Iris pigment epithelial cell (primary cell): ENCODE measurements at places on chromosomes 2 and 18.
A peak's percentile ranks its signal among the peaks of the same experiment; 100 is the strongest.

DNA sequence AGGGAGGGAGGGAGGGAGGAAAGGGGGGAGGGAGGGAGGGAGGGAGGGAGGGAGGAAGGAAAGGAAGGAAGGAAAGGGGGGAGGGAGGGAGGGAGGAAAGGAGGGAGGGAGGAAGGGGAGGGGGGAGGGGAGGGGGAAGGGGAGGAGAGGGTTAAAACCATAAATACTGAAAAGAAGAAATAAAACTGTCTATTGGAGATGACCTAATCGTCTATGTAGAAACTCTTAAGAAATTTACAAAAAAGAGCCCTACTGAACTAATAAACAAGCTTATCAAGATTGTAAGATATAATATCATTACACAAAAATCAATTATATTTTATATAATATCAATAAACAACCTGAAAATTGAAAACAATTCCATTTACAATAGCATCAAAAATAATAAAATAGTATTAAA, 32.3 kb upstream of the CTDP1 start:
- DNase-seq = no peak

DNA sequence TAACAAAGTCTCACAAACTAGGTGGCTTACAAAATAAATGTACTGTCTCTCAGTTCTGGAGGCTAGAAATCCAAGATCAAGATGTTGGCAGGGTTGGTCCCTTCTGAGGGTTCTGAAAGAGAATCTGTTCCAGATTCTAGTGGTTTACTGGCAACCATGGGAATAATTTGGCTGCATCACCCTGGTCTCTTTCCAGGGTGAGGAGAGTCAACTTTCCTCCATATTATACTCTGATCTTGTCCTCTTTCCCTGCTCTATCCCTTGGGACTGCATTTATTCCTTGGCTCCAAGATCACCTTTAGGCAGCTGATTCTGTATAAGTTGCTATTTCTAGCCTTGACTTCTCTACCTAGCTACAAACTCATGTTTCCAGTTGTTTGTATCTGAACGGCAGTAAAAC, 35.2 kb downstream of the SLC40A1 start:
- DNase-seq = no peak

DNA sequence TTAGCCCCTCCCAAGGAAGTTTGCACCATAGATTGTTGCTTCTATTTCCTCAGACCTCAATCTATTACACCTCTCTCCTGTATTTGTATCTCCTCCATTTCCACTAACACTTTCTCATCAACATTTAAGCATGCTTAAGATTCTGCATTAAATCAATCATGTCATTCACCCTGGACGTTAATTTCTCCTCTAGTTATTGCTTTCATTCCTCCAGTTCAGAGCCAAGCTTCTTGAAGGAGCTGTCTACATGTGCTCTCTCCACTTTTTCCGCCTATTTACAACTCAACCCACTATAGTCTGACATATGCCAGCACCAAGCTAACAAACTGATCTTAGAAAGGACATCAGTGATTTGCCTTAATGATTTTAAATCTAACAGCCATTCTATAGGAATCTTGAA, 99.5 kb downstream of the OLA1 start:
- no peak for DNase-seq

GRCh38 chr18:43692099-43692690, 414.9 kb upstream of the SYT4 start:
- peak; percentile 78 for DNase-seq

GRCh38 chr2:119248311-119248710, 24.7 kb downstream of the STEAP3 start:
- peak; percentile 88 for DNase-seq

DNA sequence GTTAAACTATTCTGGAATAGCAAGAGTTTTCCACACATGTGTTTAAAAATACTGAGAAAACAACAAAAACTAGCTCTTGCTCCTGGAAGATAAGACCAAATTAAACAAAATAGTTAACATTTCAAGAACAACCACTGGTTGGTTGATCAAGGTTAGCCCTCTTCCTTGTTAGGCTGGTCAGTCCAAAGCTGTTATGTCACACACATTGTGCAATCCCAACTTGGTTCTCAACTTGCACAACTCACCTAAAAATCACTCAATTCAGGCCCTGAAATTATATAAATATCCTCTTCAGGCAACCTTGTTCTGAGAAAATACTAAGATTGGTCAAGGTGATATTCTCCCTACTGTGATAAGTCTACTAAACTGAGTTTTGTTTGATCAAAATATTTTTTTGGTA, 169.7 kb upstream of the LRP1B start:
- DNase-seq = peak; percentile 76

- no peak for DNase-seq
Observed at GRCh38 chr2:69250981-69251380, 136.0 kb downstream of the GFPT1 start.

GRCh38 chr2:32366595-32366994, 9.8 kb downstream of the BIRC6 start:
- no peak for DNase-seq

GRCh38 chr18:11750581-11751310, 61.7 kb downstream of the GNAL start:
- DNase-seq = no peak

DNA sequence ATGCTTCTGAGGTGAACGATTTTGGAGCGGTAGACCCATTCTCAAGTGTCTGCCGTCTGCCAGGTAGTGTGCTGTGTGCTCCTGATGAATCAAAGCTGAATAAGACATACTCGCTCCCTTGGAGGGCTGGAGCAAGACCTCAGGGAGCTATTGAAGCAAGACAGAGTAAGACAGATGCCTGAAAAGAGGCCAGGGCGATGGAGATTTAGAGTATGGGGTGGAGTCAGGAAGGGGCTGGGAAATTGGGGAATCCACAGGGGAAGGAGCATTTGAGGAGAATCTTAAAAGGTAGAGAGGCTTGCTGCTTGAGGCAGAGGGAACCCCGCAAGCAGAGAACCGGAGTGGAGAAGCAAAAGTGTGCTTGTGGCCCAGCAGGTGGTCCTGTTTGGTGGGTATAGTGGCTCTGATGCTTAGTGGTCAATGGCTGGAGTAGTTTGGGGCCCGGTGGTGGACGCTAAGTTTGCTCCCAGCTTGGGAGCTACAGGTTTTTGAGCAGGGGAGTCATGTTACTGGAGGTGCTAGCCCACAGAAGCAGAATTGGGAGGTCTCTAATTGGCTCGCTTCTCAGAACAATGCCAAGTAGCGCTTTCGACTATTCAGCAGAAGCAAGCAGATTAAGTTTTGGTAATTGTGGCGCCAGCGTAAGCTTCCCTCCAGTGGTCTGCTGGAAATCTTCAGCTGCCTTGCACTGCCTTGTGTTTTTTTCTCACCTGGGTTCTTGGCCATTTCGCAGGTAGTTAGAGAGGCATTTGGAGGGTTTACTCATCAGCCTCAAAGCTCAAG, 2.0 kb downstream of the CNNM4 start:
- DNase-seq = no peak

- DNase-seq = no peak
Observed at GRCh38 chr2:74481961-74482800, 617 bp downstream of the CCDC142 start.

- no peak for DNase-seq
Observed at GRCh38 chr2:53200072-53200471, 567.5 kb upstream of the CHAC2 start.

- peak; percentile 54 for DNase-seq
Observed at GRCh38 chr18:3758531-3758930, 308.6 kb downstream of the TGIF1 start.

GRCh38 chr2:60064687-60065389, 488.6 kb downstream of the BCL11A start:
- no peak for DNase-seq

DNA sequence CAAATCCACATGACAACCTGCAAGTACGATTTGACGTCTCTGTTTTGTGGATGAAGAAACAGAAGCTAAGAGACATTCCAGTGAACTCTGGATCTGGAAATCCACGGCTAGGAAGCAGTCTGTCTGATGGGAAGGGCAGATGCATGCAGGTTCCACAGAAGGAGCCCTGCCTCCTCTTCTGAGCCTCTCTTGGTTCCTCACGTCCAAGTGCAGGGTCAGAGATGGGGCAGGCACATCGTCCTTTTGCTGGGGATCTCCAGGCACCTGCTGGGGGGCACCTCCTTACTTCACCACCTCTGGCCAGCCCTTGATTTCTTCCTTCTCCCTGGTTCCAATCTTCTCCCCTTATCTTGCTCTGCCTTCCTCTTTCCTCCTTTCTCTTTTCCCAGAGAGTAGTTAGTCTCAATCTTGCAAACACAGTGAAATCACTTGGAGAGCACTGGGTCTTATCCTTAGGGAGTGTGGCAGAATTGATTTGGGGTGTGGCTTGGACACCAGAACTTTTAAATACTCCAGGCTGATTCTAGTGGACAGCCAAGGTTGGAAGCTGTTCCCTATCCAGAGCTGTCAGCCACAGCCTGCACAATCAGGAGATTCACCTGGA, 137.8 kb downstream of the BCL2 start:
- DNase-seq = no peak

- no peak for DNase-seq
Observed at GRCh38 chr2:169184074-169184473, 114.7 kb downstream of the DHRS9 start.

DNA sequence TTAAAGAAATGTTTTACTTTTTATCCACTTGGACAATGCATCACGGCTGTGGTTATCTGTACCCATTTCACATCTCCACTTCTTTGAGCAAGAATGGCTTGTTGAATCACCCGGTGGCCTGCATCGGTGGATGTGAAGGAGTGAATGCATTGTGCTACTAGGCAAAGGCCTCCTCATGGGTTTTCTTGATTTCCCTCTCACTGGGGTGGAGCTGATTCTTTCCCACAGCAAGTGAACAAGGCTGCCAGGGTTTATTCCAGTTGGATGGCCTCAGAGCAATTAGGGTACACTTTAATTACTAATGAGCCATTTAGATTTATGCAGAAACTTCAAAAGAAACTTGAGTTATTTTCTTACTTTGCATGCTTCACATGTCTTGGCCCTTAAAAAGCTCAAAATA, 387.1 kb downstream of the RND3 start:
- DNase-seq = no peak

GRCh38 chr2:188492751-188493150, 201.1 kb downstream of the GULP1 start:
- no peak for DNase-seq

DNA sequence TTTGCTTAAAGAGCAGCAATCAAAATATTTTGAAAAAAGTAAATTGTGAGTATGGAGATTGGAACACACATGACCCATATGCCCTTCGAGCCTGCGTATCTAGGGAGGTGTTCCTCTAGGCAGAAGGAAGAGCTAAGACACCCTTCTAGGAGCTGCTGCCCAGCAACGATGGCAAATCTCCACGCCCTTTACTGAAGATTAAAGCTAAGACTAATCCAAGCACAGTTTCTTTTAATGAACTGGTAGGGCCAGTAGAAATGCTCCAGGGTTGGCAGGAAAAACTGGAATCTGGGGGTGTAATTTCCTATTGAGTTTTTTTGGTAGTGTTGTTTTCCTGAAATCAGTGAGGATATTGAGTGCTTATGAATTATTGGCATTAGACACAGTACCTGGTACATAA, 712 bp upstream of the SERPINB13 start:
- no peak for DNase-seq

GRCh38 chr2:126936219-126936723, 37.6 kb downstream of the TEX51 start:
- no peak for DNase-seq

GRCh38 chr18:21930177-21930576, 189.6 kb downstream of the MIB1 start:
- DNase-seq = no peak

- DNase-seq = no peak
Observed at GRCh38 chr2:212195626-212196025, 343.0 kb downstream of the ERBB4 start.

DNA sequence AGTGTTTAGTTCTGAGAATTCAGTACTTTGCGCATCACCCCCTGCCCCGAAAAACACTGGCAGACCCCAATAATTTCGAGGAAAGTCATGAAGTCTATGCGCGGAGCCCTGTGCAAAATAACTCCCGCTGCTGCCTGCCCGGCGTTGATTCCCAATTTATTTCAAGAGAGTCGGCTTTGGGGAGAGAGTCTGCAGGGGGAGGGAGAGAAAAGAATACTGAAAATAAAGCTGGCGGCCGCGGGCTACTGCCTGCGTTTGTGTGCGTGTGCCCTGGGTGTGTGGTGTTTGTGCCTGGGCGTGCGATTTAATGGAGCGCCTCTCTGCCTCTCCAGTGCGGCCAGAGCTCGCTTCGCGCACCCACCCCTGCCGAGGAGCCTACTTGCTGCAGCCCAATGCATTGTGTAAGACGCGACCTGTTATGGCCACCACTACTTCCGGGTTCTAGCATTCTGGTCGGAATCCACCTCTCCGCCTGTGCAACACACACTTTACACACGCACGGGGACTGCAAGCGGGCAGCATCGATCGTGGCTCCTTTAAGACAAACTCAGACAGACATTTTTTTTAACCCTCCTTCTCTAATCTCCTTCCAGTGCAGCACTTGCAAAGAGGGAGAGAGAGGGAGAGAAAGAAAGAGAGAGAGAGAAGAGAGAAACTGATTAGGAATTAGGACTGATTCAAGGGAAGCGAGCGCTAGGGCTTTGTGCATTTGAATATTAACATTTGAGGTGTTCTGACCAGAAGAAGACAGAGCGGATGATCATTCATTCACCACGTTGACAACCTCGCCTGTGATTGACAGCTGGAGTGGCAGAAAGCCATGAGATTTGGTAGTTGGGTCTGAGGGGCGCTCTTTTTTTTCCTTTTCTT, at the start of gene MEIS1:
Gene MEIS1, plus strand, starts transcription at position 447 of the 870 bp plus-strand sequence. CDS start 732 bp downstream, outside the sequence.
- DNase-seq = peak; percentile 97

GRCh38 chr18:23276451-23276850, 141.2 kb downstream of the CABLES1 start:
- DNase-seq = no peak

- DNase-seq = no peak
Observed at GRCh38 chr2:197306024-197306695, 4.4 kb downstream of the ANKRD44 start.

- no peak for DNase-seq
Observed at GRCh38 chr2:219087361-219087760, 26.6 kb upstream of the IHH start.

- DNase-seq = peak; percentile 56
Observed at GRCh38 chr2:195532628-195533271, 124.3 kb upstream of the SLC39A10 start.

GRCh38 chr2:167939514-167940345, 307.7 kb downstream of the STK39 start:
- no peak for DNase-seq

DNA sequence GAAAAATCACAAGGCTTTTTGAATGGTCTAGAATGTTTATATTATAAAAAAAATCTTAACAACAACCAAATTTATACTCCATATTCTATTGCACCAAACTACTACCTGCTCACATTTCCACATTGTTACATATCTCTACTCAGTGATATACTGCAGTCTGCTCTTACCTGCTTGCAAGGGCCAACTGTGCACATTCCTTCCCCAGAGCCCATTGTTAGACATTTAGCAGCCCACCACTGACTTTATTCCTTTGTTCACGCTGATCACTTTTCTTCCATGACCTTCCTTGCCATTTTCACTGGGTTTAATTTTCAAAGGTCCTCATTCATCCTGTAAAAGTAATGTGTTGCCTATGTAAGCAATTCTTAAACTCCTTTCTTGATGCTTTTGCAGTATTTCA, 109.7 kb upstream of the KCNJ3 start:
- DNase-seq = no peak

GRCh38 chr2:207473049-207473930, 56.5 kb upstream of the CREB1 start:
- DNase-seq = peak; percentile 91

- DNase-seq = no peak
Observed at GRCh38 chr2:134250840-134251461, 2.9 kb upstream of the MGAT5 start.
